ENCODE measurements at places on chromosomes 6 and 20.

- no peak for DNase-seq
Observed at GRCh38 chr6:111580401-111580800, 25.3 kb downstream of the TRAF3IP2 start.

DNA sequence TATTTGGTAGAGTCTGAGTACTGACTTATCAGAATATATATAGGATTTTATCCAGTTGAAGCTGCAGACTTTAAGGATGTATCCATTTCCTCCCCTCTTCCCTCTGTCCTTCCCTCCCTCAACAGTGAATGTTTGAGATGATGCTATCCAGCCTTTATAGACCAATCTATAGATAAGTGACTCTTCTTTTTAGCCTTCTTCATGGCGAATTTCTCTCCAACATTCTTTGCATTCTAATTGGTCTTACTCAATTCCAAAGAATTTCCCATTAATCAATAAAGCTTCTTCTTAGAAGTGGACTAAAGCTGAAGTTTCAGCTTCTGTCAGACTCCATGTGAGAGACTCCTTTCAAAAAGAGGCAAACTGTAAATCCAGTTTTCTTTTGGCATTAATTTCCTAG, 99.3 kb downstream of the AIG1 start:
- no peak for DNase-seq

DNA sequence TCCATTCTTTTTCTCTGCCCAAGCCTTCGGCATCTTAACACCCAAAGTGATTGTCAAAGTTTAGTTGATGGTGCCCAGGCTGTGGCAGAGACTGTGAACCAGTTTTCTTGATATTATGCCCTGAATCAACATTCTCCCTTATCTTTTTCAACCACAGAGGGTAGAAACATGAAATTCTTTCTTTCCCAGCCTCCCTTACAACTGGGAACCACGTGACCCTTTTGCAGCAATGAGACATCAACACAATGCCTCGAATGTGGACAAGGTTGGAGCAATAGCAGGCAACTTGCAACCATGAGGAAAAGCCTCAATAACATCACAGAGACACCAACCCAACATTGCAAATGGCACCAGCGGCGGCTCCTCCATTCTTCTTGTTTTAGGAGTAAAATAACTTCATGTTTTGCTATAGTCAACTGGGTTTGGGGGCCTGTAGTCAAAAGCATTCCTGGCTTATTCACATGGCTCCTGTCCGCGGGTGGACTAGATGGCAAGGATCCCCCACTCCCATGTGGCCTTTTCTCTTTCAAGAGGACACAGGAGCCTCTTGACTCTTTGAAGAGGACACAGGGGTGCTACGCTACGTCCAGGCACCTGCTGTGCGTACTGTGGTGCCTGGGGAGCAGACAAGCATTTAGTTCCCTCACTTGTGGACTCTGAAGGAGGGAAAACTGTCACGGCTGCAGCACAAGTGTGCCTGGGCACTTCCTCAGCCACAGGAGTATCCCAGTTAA, 90.5 kb downstream of the NOL4L start:
- no peak for DNase-seq

- no peak for DNase-seq
Observed at GRCh38 chr6:106808758-106809157, 165.8 kb downstream of the CD24 start.

DNA sequence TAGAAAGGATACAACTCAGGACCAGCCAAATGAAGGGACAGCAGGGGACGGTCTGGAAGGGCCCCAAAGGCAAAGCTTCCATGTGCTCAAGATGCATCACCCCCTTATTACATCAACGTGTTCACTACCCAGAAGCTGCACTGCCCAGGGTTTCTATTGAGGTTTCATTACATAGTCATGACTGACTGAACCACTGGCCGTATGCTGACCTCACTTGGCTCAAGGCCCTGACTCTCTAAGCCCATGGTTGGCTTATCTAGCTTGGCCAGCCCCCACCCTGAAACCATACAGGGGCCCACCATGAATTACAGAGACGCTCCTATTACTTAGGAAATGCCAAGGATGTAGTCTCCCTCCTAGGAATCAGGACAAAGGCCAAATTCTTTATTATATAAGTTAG, 179.4 kb downstream of the FOXC1 start:
- no peak for DNase-seq

DNA sequence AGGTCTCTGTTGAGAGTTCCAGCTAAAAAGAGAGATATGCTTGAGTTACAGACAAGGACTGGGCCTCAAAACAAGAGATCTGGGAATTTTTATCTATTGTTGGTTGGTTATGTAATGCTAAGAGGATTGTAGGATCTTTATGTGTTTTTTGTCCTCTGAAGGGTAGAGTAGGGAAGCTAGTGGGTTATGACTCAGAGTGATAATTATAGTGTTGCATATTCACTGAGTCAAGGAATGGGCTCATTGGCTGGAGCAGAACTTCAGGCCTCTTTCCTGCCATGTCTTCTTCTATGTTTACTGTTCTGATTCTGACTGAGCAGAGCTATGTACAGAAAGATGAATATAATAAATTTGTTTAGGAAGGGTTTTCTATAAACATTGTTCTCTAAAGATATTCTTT, 66.1 kb upstream of the NOX3 start:
- DNase-seq: no peak

DNA sequence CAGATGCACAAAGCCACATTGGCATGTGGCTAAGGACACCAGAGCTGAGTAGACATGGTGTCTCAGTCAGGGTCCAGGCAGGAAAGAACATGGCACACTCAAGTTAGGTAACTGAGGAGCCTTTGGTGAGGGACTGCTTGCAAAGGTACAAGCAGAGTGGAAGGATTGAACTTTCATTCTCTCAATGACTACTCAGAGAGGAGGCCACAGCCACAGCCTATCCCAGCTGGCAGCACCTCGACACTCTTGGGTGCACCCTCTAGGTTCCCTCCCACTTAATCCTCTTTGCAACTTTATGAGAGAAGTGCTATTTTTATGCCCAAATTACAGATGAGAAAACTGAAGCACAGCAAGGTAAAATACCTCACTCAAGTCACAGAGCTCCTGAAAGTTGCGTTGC, 73.4 kb downstream of the ISM1 start:
- DNase-seq: no peak

DNA sequence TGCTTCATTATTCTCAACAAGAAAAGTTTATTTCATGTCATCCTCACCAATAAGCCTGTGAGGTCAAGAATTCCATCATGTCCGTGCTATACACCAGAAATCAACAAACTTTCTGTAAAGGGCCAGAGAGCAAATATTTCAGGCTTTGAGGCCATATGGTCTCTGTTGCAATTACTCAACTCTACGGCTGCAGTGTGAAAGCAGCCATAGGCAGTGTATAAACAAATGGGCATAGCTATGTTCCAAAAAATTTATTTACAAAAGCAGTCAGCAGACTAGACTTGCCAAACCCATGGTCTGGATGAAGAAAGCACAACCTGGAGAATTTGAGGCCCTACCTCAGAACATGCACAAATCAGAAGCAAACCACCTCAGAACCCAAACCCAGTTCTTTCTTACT, 118.5 kb downstream of the PCSK2 start:
- DNase-seq: no peak

DNA sequence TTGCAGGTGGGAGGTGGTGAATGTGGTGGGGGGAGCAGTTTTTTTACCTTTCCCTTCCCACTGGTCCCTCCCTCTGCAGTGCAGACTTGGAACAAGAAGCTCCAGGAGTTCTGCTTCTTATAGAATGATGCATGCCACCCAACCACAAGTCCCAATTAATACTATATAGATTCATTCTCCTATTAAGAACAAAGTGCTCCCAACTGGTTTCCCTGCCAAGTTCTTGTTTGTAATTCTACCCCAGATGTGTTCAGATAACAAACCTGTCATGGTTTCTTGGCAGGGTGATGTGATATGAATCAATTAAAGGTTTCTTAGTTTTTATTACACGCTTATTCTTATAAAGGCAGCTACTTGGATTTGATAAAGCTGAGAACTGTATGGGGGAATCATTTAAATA, 23.9 kb downstream of the HDDC2 start:
- no peak for DNase-seq

DNA sequence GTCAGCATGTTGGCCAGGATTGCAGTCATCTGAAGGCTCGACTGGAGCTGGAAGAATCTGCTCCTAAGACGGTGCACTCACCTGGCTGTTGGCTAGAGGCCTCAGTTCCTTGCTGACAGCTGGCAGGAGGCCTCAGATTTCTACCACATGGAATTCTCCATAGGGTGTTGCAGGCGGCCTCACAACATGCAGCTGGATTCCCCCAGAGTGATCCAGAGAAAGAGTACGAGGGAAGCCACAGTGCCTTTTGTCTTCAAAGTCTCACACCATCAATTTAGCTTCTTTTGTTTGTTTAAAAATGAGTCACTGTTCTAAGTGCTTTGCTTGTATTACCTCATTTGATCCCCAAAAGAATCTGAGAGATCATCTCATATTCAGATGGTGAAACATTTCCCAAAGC, 65.5 kb upstream of the FYN start:
- no peak for DNase-seq

- no peak for DNase-seq
Observed at GRCh38 chr6:36247693-36248092, 22.2 kb upstream of the PNPLA1 start.

DNA sequence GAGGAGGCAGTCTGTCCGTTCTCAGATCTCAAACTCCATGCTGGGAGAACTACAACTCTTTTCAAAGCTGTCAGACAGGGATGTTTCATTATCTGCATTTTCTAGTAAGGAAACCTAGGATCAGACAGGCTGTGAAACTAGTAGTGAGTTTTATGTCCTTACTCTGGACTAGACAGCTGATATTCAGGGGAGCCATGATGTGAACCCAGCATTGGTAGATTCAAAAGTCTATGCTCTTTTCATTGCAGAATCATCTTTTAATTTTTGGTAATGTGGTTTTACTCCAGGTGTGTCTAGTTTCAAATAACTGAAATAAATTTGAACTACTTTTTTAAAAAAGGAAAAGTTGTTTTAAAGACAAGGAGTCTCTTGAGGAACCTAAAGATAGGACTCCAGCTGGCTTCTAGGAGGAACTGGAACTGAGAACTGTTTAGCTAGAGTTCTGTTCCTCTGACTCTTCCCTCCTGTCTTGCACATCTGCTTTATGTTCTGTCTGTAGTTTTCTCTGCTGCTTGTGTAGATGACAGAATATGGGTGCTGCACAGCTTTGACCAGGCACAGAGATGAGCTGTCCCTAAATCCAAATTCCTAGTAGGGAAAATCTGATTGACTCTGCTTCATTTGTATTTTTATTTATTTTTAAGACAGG, 27.8 kb upstream of the RNF144B start:
- DNase-seq: no peak

- DNase-seq: no peak
Observed at GRCh38 chr20:51768759-51769517, 748 bp upstream of the ATP9A start.

- no peak for DNase-seq
Observed at GRCh38 chr6:26539071-26539615, 977 bp downstream of the HMGN4 start.

- no peak for DNase-seq
Observed at GRCh38 chr6:84346372-84346771, 118.9 kb upstream of the CEP162 start.

- no peak for DNase-seq
Observed at GRCh38 chr6:12344961-12345693, 55.0 kb downstream of the EDN1 start.

- no peak for DNase-seq
Observed at GRCh38 chr6:150966786-150967185, 101.3 kb downstream of the MTHFD1L start.

DNA sequence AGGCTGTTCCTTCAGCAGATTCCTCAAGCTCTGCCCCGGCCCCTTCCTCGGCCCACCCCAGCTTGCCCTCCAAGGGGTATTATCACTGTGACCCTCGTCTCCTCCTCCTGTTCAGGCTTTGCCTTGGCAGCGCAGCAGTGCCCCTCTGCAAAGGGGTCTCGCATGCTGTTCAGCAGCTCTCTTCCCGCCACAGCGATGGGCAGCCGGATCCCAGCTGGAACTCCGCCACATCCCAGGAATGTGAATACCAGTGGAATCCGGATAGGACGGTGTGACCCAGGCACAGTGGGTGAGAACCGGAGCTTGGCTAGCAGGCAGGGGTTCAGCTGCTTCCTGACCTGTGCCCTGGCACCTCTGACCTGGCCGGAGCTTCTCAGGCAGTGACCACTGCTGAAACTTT, 52.9 kb downstream of the RNASET2 start:
- no peak for DNase-seq

GRCh38 chr6:90388395-90388794, 91.8 kb upstream of the BACH2 start:
- DNase-seq: no peak

- DNase-seq: no peak
Observed at GRCh38 chr20:49612127-49612738, 44.3 kb upstream of the PTGIS start.
